ENCODE measurements at places on chromosomes 6 and 20. TPM values are rescaled to one million over a fixed set of nuclear protein-coding genes. Genes with fewer than 3 reads are reported as not detected.

The DEFB132 gene
- total RNA-seq = not detected

GRCh38 chr20:33843050-33843449, 31.9 kb downstream of the CHMP4B start:
- H3K27me3 ChIP-seq = no peaks in the 10 kb centered on the region
- no peak overlapping the region for H3K27ac ChIP-seq
- DNase-seq = no peak

DNA sequence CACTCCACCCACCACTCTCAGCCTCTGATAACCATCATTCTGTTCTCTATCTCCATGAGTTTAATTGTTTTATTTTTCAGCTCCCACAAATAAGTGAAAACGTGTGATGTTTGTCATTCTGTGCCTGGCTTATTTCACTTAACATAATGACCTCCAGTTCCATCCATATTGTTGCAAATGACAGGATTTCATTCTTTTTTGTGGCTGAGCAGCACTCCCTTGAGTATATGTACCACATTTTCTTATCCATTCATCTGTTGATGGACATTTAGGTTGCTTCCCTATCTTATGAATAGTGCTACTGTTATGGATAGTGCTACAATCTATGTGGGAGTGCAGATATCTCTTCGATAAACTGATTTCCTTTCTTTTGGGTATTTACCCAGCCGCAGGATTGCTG, 103.3 kb upstream of the PDE7B start:
- H3K27me3 ChIP-seq = no peaks in the 10 kb centered on the region
- H3K4me1 ChIP-seq = no peaks in the 10 kb centered on the region
- H3K36me3 ChIP-seq = no peaks in the 10 kb centered on the region
- no peak overlapping the region for H3K4me3 ChIP-seq

GRCh38 chr6:105184921-105185320, 5.1 kb upstream of the POPDC3 start:
- H3K36me3 ChIP-seq = no peaks in the 10 kb centered on the region
- peaks cover 6% of the 10 kb centered on the region for H3K27me3 ChIP-seq
- DNase-seq = no peak
- no peak overlapping the region for H3K4me3 ChIP-seq
- no peaks in the 10 kb centered on the region for H3K4me1 ChIP-seq

GRCh38 chr6:53648184-53648943, 17.2 kb downstream of the KLHL31 start:
- no peak for DNase-seq
- no peak overlapping the region for H3K4me3 ChIP-seq
- peaks cover 14% of the 10 kb centered on the region for H3K4me1 ChIP-seq
- no peak overlapping the region for H3K27ac ChIP-seq
- no peaks in the 10 kb centered on the region for H3K36me3 ChIP-seq
- H3K27me3 ChIP-seq = no peaks in the 10 kb centered on the region

Measured in body of pancreas (tissue), 4 donors.